ENCODE measurements at places on chromosomes 13 and 19.

DNA sequence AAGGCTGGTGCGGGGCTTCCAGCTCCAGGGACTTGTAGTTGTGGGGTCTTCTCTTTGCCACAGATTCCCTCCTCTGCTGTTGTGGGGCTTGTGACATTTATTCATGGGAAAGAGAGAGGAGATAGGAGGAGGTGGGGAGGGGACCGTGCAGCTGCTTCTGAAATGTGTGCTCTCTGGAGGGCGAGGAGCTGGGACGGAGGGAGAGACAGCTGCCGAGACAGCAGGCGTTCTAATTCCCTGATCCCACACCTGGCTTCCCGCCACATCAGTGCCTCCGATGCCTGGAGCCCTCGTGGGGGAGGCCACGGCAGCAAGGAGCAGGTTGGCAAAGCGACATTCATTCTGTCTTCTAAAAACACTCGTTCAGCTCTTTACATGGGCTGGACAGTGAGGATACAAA, 164.4 kb downstream of the USP12 start:
- no peak for DNase-seq

DNA sequence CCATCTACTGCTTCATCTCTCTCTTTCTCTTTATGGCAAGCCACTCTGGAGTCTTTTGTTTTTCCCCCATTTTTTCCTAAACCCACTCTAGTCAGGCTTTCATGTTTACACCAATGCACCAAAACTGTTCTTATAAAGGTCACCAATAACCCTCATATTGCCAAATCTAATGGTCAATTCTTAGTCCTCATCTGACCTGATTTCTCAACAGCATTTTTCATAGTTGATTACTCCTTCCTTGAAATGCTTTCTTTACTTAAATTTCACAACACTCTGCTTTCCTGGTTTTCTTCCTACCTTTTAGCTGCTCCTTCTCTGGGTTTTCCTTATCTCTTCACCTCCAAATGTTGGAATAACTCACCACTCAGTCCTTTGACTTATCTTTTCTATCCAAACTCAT, 47.9 kb downstream of the MICU2 start:
- DNase-seq = no peak

GRCh38 chr19:6773323-6773931, 919 bp downstream of the VAV1 start:
- DNase-seq = peak; percentile 77

DNA sequence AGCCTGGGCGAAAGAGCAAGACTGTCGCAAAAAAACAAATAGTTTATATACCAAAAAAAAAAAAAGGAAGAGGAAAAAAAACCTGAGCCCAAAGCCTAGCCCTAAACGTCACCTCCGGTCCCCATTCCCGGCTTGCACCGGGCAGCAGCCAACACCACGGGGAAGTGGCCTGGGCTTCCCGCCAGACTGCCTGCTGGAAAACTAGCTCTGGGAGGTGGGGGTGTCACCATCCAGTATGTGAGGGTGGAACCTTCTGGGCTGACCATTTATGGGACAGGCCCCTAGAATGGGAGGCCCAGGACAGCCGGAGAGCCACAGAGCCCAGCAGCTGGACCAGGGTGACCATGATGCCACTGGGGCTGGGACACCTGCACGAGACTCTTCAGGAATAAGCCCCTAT, 37.3 kb downstream of the IL12RB1 start:
- DNase-seq = no peak

GRCh38 chr13:51776179-51776578, 27.8 kb downstream of the DHRS12 start:
- no peak for DNase-seq

- DNase-seq = no peak
Observed at GRCh38 chr19:6417713-6418561, 6.7 kb downstream of the KHSRP start.

DNA sequence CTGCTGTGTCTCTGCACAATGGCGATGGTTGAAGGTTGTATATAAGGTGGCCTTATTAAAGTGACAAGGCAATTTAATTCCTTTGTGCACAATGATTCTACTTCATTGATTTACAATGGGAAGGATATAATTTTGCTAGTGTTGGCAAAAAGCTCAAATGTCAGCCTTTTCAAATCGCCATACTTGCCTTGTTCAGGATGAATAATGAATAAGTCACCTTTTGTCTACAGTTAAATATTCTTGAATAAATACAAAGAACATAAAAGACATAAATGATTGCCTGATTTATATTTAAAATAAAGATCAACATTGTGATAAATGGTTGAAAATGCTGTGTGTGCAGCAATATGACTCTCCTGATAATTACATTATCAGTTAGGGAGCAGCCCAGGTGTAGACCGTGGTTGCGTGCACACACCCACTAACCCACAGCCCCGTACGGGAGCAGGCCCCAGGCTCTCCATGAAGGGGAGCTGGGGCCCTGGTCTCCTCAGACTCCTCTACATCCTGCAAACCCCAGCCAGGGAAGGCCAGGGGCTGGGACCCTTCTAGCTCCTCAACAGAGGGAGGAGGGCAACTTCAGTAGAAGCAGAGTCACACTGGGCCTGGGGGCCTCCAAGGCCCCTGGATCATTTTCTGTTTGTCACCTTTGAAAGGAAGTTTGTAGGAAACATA, 64.9 kb downstream of the TEX29 start:
- peak; percentile 23 for DNase-seq
